Activated T-cell treated with anti-CD3 and anti-CD28 coated beads, Interleukin-2, amount 50 U/mL, for 72 hours (primary cell): ENCODE measurements at places on chromosomes 7 and 10. TPM values are rescaled to one million over a fixed set of nuclear protein-coding genes. Genes with fewer than 3 reads are reported as not detected.

GRCh38 chr10:59279991-59280505 is 82.3 kb downstream of the FAM13C start:
- H3K4me1 ChIP-seq: no peaks in the 10 kb centered on the region
- H3K4me3 ChIP-seq: no peak overlapping the region
- no peak for DNase-seq
- H3K27ac ChIP-seq: no peak overlapping the region
- H3K27me3 ChIP-seq: peaks cover 8% of the 10 kb centered on the region

DNA sequence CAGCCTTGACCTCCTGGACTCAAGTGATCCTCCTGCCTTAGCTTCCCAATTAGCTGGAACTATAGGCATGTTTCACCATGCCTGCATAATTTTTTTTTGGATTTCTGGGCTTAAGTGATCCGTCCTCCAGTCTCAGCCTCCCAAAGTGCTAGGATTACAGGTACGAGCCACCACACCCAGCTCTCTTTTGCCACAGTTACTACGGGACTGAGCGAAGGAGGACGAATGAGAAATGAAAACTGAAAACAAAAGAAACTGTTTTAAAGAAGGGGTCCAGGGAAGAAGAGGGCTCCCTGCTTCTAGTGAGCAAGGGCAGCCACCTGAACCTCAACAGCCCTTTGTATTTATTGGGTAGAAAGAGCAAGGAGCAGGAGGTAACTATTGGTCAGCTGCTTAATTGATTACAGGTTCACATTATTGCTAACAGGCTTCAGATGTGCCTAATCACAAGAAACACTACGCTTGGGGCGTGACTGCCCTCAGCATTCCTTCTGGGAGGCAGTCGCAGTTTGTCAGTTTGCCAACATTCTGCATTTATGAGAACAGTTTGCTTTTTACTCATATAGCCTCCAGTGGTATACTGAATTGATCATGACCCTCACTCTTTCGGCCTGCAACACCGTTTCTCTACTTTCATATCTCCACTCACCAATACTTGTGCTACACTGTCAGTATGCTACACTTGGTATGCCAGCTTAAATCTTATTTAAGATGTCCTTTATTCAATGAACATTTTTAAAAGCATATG is 676.8 kb downstream of the DNAJB9 start:
- no peaks in the 10 kb centered on the region for H3K27me3 ChIP-seq
- H3K27ac ChIP-seq: no peak overlapping the region
- no peak overlapping the region for H3K4me3 ChIP-seq
- no peaks in the 10 kb centered on the region for H3K36me3 ChIP-seq
- DNase-seq: no peak

GRCh38 chr10:10626734-10627133 is 390.9 kb upstream of the CELF2 start:
- H3K4me1 ChIP-seq: no peaks in the 10 kb centered on the region
- DNase-seq: no peak
- H3K27me3 ChIP-seq: peaks cover 14% of the 10 kb centered on the region
- H3K27ac ChIP-seq: no peak overlapping the region

DNA sequence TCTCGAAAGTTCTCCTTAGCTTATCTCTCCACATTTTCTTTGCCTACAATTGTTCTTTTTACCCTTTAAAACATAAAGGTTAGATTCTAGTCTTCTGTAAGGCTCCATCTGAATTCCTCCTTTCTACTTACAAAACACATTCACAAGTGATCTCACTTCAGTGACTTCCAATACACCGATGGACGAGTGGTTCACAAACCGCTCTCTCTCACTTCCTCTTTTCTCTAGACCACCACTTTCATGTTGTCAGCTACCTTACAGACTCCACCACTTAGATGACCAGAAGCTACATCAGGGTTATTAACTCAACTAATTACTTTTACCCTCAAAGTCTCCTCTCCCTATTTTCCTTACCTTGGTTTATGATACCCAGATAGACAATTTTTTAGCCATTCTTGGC is 11.8 kb downstream of the MET start:
- H3K27me3 ChIP-seq: peaks cover 48% of the 10 kb centered on the region
- H3K4me3 ChIP-seq: no peak overlapping the region
- no peak for DNase-seq
- H3K4me1 ChIP-seq: peaks cover 12% of the 10 kb centered on the region

DNA sequence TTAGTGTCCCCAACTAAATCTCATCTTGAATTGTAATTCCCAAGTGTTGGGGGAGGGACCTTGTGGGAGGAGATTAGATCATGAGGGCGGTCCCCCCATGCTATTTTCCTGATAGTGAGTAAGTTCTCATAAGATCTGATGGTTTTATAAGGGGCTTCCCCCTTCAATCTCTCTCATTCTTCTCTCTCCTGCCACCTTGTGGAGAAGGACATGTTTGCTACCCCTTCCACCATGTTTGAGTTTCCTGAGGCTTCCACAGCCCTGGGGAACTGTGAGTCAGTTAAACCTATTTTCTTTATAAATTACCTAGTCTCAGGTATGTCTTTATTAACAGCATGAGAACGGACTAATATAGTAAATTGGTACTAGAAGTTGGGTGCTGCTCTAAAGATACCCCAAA is 365.6 kb downstream of the ANKRD7 start:
- H3K27ac ChIP-seq: no peak overlapping the region
- no peak overlapping the region for H3K4me3 ChIP-seq
- peak; percentile 11 for DNase-seq
- H3K36me3 ChIP-seq: no peaks in the 10 kb centered on the region

GRCh38 chr10:124657806-124658205 is 86.4 kb downstream of the FAM53B start:
- peak overlapping the region; percentile 78 for H3K4me3 ChIP-seq
- H3K27me3 ChIP-seq: no peaks in the 10 kb centered on the region
- DNase-seq: no peak
- peak overlapping the region; percentile 44 for H3K27ac ChIP-seq
- peaks cover 51% of the 10 kb centered on the region for H3K4me1 ChIP-seq
- no peaks in the 10 kb centered on the region for H3K36me3 ChIP-seq

The ASNS gene
- 338 TPM for total RNA-seq

The NEUROD6 gene
- total RNA-seq: not detected

The CFAP69 gene
- total RNA-seq: 1.1 TPM
